ENCODE measurements at places on chromosomes 11 and 22. TPM values are rescaled to one million over a fixed set of nuclear protein-coding genes. Genes with fewer than 3 reads are reported as not detected.

- no peak for DNase-seq
These were observed 8.8 kb downstream of the BMAL1 start for GRCh38 chr11:13286279-13286821.

The SYT7 gene
- 4.7 TPM for polyA plus RNA-seq

- DNase-seq = no peak
These were observed 137.8 kb downstream of the C11orf58 start for GRCh38 chr11:16876053-16876752.

The DENND6B gene
- 13.9 TPM for polyA plus RNA-seq

DNA sequence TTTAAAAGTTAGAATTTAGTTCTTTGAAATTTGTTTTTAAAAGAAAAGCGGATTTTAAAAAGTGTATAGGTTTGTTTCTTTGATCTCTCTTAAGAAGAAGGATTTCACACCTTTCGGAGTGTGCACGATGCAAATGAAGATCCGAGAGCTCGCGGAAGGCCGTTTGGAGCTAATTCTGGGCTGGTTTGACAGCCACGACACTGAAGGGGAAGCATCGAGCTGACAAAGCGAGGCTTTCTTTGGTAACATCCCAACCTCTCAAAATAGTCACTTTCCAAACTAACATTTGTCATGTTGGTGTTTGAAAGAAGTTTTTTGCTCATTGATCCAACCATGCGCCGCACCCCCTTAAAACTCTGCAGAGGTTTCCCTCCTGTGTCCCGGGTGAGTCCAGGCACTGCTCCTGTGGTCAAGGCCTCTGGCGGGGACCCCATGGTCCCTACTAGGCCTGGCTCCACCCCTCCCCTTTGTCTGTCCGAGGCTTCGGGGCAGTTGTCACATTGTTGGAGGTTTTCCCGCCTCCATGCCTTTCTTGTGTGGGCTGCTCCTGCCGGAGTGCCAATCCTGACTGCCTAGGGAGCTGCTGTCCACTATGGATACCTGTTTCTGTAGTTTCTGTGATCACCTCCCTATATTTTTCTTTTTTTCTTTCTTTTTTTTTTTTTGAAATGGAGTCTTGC, 39.7 kb downstream of the MPPED1 start:
- DNase-seq = no peak

All from left kidney (tissue), 8 donors.